ENCODE measurements at places on chromosomes 3 and 15.

GRCh38 chr3:126880901-126881300 is 102.0 kb upstream of the PLXNA1 start:
- DNase-seq = no peak

- DNase-seq = no peak
Observed at GRCh38 chr15:73991260-73991659, 835 bp downstream of the STOML1 start.

- no peak for DNase-seq
Observed at GRCh38 chr15:68408971-68409370, 23.0 kb downstream of the ITGA11 start.

DNA sequence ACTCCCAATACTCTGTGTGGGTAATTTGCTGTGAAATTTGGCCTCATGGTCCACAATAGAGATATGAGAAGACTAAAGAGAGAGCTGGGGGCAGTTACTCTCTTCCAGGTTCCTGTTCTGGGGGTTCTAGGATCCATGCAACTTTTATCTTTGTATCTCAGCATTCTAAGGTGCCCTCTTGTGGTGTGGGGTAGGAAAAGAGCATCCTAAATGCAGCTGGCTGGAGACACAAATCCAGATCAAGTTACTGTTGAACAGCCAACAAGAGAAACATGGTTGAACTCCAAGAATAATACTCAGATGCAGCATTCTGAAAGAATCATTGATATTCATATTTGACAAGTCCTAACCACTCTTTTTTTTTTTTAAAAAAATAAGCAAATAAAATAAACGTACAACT is 238.2 kb downstream of the GREM1 start:
- no peak for DNase-seq

GRCh38 chr15:42802168-42802567 is 65.2 kb upstream of the CDAN1 start:
- DNase-seq = no peak

DNA sequence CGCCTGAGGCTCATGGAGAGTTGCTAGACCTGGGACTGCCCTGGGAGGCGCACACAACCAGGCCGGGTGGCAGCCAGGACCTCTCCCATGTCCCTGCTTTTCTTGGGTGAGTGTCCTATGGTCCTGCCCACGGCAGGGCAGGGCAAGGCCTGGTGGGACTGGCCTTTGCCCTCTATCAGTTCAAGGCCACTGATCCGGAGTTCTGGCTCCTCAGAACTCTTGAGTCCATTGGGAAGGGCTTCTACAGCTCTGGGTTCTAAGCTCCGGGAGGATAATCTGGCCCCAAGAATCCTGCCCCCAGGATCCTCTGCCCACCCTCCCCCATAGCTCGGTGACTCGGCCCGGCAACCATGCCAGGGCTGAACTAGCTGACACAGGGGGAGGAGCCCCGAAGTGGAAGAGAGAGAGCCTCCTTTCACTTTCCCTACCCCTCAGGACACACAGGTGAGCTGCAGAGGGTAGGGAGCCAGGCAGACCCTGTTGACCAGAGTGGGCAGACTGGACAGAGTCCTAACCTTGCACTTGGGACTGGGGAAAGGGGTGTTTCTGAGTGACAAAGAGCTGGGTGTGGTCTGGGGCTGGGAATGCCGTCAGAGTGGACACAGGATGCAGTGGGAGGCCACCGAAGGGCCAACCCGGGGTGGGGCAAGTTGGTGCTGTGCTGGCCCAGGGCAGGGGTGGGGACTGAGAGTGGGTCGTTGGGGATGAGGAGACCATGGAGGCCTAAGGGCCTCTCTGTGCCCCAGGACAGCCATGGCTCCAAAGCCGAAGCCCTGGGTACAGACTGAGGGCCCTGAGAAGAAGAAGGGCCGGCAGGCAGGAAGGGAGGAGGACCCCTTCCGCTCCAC is 664 bp downstream of the PARP3 start:
- no peak for DNase-seq

GRCh38 chr15:75204340-75205063 is 2.8 kb downstream of the C15orf39 start:
- peak; percentile 80 for DNase-seq

GRCh38 chr3:66039590-66039887 is 821 bp upstream of the MAGI1 start:
- DNase-seq = no peak

DNA sequence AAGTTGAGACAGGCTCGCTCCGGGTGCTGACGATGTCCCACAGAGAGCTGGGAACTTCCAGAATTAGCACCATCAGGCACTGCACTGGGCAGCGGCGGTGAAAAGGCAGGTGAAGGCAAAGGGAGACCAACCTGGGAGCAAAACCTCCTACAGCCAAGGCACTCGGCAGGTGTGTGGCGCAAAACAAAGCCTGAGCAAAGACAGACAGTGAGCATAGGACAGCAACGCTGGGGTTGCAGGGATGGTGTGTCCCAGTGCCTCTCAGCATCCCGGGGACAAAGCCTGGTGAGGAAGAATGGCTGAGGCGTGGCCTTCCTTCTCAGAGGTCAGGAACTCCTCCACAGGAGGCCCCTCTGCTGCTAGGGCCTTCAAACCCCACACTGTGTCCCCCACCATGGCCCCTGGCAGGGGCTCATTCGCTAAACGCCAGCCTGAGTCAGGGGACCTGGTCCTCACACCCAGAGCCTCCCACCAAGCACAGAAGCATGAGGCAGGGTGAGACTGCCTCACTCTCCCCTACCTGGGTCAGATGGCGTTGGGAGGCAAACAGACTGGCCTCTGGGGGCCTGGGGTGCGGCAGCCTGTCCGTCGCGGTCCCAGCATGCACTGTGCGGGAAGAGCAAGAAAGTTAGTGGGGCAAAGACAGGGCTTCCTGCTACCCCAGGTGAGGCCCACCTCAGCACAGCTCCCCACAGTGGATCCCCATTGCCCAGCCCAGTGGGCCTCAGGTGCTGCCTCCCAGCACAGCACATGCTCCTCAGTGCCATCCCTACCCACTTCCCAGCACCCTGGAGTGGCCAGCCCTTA is 44.1 kb upstream of the LINGO1 start:
- no peak for DNase-seq

DNA sequence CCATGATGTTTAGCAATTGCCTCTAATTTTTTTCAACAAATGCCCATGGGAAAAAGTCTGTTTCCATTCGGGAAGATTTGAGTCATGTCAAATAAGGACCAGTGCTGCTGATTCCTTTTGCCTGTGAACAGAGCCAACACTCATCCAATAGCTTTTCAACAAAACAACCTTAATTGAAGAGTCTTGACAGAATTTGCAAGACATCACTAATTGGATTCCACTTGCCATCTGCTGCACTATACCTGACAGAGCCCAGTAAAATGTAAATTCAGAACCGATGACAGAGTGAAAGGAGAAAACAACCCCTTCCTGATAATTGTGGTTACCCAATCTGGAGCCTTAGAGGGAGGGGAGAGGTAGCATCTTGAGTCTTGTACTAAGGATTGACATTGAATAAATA is 426.7 kb downstream of the AGBL1 start:
- no peak for DNase-seq

GRCh38 chr3:71784914-71785531 is at the start of gene PROK2:
Gene PROK2, minus strand, starts transcription at chr3:71785148. Its CDS starts 96 bp downstream, at chr3:71785052.
- DNase-seq = no peak

DNA sequence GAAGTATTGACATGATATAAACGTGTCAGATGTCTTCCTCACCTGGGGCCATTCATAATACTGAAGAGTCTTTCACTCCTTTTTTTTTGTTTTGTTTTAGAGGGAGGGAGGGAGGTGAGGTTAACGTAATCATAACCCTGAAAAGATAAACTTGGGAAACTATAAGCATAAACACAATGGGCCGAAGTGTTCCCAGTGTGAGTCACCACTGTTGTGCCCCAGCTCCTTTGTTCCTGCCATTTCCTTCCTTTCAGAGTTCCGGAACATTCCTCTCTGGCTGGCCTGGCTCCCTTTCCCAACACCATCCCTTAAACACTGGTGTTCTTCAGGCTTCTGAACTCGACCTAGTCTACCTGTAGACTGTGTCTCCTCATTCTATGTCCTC is 18.6 kb downstream of the PLD1 start:
- DNase-seq = no peak

DNA sequence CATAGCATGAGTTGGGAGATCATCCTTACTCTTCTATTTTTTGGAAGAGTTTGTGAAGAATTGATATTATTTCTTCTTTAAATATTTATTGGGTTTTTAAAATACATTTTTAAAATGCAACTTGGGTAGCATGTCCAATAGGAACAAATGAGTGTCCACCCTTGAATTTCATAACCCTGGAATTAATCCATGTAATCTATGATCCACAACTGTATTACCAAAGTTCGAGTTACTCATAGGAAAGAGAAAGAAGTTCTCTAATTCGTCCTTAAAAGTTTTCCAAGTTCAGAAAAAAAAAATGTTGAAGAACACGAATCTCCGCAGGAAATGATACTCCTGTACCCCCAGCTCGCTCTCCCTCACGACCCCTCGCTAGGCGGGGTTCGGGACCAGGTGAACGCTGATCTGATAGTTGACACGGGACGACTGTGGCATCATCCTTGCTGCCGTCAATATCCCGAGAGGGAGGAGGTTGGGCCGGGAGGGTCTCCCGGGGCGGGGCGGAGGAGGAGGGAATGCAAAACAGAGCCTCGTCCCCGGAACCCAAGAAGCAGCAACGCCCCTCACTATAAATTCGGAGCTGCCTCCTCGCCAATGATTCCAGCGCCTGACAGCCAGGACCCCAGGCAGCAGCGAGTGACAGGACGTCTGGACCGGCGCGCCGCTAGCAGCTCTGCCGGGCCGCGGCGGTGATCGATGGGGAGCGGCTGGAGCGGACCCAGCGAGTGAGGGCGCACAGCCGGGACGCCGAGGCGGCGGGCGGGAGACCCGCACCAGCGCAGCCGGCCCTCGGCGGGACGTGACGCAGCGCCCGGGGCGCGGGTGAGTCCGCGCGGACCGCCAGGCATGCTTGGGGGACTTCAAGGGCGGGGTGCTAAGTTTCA is at the start of gene AGTR1:
TSS of gene AGTR1 (plus strand) at position 598 of the 884 bp plus-strand sequence. CDS start 43,133 bp downstream, outside the sequence.
- no peak for DNase-seq

GRCh38 chr3:58672451-58672850 is 5.9 kb upstream of the FAM3D start:
- DNase-seq = no peak

DNA sequence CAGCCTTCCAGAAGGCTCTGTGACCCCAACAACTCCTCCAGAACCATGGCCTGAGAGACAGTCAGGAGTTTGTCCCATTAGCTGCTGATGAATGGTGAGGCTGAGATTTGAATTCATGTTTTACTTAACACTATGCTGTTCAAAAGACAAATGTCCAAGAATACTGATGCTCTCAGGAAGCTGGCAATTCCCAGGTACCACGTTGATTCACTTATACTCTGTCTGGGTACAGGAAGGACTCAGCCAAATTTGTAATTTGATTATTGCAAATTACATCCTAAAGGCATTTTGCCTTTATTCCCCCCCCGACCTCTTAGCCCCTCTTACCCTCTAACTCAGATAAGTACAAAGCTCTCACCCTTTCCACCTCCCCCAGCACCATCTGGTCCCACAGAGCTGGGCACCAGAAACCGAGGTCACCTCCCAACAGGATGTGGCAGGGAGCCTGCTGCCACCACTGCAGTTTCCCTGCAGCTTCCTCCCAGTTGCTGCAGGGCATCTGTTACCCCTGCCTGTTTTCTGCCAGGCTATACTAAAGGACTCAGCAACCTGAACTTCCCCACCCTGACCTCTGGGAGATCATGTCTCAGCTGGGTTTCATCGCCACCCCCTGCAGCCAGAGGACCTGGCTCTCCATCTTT is 33.6 kb downstream of the EAF1 start:
- no peak for DNase-seq

GRCh38 chr15:85164841-85165466 is 183.3 kb downstream of the PDE8A start:
- no peak for DNase-seq

DNA sequence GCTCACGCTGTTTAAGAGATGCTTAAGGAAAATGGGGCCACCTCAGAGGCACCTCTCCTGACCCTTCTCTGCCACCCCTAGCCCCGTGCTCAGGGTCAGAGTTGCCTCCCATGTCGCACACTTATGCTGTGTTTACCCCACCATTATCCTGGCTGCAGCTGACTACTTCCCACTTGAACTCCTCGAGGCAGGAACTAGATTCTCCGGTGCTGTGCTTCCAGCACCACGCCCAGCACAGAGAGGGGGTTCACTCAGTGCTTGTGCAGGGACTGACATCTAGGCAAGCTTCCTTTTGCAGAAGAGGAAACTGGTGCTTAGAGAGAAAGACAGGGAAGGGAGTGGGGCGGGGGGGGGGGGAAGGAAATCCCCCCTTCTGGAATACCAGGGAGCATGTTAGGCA is 340.1 kb downstream of the RORA start:
- no peak for DNase-seq

GRCh38 chr15:68626739-68627138 is 47.9 kb downstream of the CORO2B start:
- no peak for DNase-seq

DNA sequence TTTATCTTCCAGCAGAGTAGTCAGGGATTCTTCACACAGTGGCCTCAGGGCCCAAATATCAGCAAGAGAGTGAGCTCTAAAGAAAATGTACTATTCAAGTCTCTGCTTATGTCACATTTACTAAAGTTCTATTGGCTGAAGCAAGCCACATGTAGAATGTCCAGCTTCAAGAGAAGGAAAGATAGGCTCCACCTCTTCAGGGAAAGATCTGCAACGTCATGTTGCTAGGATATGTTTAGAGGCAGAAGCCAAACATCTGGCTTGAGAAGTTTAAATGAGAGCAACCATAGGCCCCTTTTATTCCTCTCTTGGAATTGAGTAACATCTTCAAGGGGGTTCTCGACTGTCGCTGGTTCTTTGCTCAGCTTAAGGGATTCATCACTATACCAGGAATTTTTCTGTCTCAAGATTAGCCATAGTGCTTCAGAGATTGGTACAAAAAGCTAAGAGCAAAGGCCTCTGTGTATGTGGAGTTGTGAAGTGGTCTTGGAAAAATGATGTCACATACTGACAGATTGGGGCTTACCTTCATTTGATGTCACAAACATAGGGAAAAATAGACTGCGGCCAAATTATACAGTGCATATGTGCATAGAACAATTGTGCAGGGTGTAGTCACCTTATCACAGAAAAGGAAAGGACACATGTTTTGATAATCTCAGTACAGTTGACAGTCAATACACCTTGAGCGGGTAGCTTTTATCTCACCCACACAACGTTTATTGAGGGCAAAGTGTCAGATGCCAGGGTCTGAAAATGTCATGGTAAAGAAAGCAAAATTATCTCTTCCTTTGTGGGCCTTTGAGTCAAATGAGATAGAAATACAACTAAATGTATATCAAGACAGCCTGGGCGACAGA is 11.3 kb upstream of the THRB start:
- no peak for DNase-seq

DNA sequence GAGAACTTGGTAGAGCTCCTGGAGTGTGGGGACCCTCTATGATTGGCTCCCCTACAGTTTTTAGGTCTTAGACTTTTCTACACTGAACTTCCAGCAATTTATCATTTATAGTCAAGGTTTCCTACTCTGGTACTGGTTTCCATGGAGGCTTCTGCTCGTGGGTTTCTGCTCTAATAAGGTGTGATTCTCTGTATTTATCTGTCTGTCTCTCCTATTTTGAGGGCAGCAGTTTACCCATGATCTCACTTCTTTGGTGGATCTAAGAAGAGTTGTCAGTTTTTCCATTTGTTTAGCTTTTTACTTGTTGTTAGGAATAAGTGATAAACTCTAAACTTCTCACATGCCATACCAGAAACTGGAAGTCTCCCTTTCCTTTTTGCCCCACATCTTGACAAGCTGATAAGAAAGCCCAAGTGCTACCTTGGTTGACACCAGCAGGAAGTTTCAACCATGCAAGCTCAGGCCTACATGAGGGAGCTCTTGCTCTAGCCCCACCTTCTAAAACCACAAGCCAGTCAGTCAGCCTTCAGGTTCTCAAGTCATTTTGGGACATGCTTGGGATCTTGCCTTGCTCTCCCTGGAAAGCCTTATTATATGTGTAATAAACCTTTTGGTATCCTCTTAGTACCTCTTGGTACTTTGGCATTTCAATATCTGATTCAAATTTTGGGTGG is 10.0 kb downstream of the TIMMDC1 start:
- no peak for DNase-seq

Data from SHP77 treated with DMSO at 0.1 percent for 48 hours (cell line).